Prostate gland (tissue), 2 donors: ENCODE measurements at places on chromosomes 7 and 10. TPM values are rescaled to one million over a fixed set of nuclear protein-coding genes. Genes with fewer than 3 reads are reported as not detected.

DNA sequence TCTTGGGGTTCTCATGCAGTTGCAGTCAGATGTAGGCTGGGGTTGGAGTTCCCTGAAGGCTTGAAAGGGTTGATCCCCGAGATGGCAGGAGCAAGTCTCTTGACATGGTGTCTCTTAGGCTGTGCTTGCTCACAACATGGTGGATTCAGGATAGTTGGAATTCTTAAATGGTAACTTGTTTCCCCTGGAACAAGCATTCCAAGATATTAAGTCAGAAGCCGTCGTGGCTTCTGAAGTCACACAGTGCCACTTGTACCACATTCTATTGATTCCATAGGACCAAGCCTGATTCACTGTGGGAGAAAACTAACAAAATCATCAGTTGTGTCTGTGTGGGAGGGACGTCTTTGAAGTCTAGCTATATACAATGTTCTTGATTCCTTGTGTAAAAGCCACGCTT lies 3.5 kb upstream of the SLC35B4 start:
- DNase-seq: no peak

DNA sequence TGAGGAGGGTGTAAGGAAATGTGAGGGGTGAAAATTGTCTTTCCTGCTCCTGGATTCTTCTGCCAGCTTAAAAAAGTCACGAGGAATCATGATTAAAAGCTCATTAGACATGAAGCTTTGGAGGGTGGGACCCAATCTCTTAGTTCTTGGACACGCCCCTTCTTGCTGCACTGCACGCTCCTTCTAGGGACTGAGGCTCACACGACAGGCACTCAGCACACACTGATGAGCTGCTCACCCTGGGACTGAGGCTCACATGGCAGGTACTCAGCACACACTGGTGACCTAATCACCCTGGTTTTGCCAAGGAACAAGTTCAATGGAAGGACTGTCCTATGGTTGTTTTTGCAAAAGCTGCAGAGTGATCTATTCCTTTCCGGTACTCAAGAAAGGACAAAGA lies 65.8 kb upstream of the ELMO1 start:
- no peak for DNase-seq

DNA sequence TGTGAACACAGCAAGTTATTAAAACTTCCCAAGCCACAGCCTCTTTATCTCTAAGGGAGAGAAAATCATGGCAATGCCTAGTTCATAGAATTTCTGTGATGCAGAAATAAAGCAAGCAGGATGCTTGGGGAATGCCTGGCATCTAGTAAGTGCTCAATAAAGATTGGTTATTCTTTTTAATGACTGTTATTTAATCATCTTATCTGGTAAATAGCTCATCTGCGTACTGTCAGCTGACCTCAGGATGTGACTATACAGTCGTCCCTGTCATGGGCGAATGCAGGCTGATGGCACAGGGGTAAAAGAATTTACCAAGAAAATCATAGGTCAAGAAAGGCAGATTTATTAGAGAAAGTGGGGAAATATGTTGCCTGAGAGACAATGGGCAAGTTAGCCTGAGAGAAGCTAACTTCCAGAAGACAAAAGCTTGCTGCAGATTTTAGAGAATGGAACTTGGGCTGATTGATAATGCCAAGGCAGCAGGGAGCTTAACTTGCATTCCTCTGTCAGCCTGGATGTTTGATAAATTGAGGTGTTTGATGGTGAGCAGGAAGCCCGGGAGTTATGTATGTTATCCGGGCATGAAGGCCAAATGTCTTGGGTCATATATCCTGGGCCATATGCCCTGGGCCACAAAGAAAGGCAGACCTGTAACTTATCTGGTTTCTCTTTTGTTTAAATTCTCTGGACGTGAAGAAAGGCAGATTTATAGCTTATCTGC lies 126.0 kb downstream of the KCNMA1 start:
- no peak for DNase-seq

DNA sequence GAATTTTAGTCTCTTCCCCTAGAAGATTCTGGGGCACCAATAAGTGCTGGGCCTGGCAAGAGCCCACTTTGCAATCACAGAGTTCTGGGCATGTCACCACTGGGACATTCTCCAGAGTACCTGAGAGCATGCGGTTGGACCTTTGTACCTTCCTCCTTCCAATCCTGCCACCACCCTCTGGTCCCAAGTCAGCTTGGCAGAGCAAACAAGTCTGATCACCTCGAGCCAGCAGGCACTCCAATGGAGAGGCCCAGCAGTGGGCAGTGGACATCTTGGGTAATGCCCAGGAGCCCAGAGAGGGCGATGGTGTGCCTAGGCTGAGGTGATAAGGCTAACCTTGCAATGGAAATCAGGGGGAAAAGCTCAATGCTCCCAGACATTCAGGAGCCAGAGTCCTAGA lies 43.4 kb downstream of the SH3PXD2A start:
- no peak for DNase-seq

DNA sequence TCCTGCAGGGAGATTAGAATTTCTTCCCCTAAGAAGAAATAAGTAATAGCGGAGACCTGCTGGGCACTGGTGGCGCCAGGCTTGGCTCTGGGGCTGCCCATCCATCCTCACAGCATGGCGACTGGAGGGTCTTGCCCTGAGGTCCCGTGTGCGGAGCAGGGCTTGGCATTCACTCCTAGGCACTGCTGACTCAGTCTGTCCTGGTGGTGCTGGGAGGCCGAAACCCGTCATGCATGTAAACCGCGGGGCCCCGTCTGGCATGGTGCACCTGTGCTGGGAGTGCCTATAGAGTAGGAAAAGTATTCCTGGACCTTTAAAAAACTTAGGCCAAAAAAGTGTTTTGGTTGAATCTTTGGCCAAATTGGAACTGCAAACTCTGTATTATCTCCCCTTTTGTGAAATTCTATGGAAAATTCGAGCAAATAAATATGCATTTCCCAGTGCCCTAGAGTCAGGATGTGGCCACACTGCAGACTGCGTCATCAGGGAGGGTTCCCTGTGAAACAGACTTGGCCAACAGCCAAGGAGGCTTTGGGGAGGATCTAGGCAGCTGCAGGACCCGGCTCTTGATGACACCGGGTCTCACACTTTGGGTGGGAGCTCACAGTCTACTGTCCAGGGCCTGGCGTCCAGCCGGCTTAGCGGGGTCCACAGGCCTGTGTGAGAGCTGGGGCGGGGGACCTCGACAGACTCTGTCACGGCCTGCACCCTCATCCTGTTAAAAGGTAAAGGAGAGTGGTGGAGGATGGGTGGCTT lies 122.3 kb downstream of the VIPR2 start:
- DNase-seq: no peak

- DNase-seq: no peak
Measured at GRCh38 chr10:72053690-72054089, 34.7 kb downstream of the SPOCK2 start.

DNA sequence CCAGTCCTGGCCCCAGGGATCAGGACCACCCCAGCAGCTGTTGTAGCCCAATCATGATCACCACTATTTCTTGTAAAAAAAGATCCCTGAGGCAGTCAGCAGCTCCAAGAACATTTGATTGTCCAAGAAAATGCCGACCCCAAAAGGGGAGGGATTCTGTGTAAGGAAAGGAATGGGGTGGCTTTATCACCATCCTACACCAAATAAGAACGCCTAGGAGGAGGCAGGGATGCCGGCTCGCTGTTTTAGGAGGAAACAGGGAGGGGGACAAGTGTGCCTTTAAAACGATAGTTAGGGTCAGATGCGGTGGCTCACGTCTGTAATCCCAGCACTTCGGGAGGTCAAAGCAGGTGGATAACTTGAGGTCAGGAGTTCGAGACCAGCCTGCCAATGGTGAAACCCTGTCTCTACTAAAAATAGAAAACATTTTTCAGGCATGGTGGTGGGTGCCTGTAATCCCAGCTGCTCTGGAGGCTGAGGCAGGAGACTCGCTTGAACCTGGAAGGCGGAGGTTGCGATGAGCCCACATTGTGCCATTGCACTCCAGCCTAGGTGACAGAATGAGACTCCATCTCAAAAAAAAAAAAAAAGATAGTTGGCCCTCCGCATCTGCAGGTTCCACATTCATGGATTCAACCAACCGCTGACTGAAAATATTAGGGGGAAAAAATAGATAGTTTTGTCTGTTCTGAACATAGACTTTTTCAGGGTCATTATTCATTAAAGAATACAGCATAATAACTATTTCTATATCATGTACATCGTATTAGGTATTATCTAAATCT lies 63.6 kb downstream of the PDIA4 start:
- DNase-seq: no peak

GRCh38 chr10:125134916-125135770 lies 25.2 kb downstream of the CTBP2 start:
- no peak for DNase-seq

DNA sequence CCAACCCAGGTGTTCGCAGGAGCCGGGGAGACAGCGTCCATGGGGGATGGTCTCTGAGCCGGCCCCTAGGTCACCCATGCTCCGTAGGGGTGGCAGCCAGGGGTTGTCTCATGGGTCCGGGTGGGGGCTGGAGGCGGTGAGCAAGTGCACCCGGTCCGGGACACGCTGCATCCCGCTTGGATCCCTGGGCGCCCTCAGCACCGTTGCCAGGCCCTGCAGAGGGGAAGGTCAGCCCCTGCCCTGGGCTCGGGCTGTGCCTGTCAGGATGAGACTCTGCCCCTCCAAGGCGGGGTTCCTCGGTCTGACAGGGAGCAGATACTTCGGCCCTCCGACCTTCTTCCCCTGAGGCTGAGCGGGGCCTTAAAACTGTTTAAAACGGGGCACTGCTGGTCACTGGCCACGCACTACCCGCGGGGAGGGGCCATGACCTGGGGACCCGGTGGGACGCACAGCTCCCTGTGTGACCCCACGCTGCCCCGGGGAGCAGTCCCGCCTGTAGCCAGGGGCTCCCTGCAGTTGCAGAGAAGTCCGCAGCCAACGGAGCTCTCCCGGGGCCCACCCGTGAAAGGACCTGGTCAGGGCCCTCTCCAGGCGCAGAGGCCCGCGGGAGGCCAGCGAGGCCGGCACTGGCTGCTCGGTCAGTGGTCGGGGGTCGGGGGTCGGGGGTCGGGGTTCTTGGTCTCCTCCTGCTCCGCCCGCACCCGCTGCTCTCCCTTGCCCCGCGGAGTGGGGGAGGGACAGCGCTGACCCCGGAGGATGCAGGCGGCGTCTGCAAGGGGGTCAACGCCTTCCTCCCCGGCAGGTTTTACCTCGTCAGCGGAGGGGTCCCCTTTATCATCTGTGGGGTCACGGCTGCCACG lies 33.4 kb upstream of the KNDC1 start:
- no peak for DNase-seq

GRCh38 chr7:33581236-33581635 lies 324.1 kb upstream of the BMPER start:
- peak; percentile 37 for DNase-seq

- no peak for DNase-seq
Measured at GRCh38 chr7:103592844-103593243, 146.8 kb upstream of the SLC26A5 start.

DNA sequence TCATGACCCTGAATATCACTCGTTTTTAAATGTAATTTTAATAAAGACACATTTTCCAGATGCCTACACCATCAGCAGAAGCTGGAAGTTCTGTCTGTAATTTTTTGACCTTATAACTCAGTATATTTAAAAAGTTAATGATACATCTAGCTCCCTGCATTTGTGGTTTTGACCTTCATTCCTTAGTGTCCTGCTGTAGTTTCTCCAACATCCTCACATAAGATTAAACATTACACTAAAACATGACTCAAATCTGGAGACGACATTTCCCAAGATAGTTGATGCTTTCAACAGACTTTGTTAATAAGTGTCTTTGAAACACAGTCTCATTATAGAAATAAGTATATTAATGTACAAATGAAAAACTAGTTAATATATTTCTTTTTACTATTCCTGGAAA lies 363.1 kb downstream of the POM121L12 start:
- no peak for DNase-seq

GRCh38 chr10:132886211-132887099 lies 55.9 kb downstream of the CFAP46 start:
- no peak for DNase-seq

- no peak for DNase-seq
Measured at GRCh38 chr7:96691702-96692101, 17.9 kb downstream of the SEM1 start.

- no peak for DNase-seq
Measured at GRCh38 chr7:50389961-50390360, 60.2 kb downstream of the FIGNL1 start.

- no peak for DNase-seq
Measured at GRCh38 chr7:1762238-1762945, 92.3 kb downstream of the ELFN1 start.

DNA sequence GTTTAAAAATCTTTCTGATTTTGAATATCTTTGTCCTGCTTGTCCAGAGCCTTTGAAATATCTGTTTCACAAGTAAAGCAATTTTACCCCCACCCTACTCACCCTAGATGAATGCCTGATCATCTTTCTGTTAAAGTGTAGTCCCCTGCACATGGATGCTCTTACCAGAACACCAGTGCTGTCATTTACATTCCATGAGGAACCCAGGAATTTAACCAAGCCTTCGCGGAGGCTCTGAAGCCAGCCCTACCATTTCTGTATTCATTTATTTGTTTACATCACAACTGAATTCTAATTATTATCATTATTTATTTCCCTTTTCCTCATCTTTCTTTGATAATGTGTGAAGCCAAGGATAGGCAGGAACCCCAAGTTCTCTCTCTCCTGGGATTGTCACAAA lies 167.8 kb upstream of the MYO3A start:
- no peak for DNase-seq

- DNase-seq: no peak
Measured at GRCh38 chr10:116707981-116708380, 34.4 kb downstream of the HSPA12A start.

DNA sequence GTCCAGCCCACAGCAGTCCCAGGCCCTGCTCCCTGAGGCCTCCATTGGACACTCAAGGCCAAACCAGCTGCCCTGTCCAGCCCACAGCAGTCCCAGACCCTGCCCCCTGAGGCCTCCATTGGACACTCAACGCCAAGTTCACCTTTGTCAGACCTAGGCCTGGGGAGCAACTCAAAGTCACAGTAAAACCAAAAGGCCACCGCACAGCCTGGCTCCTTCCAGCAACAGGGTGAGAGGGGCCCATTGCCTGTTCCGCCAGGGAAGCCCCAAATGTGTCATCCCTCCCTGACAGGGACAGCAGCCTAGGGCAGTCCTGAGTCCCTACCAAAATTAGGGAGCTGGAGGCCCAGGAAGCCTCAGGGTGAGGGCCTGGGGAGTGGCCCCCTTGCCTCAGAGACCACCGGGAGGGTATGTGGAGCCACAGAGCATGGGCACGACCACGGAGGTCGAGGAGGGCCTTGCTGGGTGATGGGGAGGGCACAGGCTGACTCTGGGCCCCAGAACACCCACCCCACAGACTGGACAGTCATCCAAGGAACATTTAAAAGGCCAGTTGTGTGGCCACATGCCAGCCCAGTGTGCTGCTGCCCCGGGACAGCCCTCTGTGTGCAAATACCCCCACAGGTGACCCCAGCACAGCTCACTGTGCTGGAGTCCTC lies 66.5 kb upstream of the PPP2R2D start:
- DNase-seq: no peak

DKK1 gene
- total RNA-seq: 10.2 TPM

SH2D4B gene
- 0.40 TPM for total RNA-seq

ZC3HAV1L gene
- 25.8 TPM for total RNA-seq

MYO1G gene
- 2.7 TPM for total RNA-seq

ANLN gene
- total RNA-seq: 13.6 TPM

STK32C gene
- 21.5 TPM for total RNA-seq

PPP1R9A gene
- 29.4 TPM for total RNA-seq

GRM3 gene
- not detected for total RNA-seq

MYOZ1 gene
- total RNA-seq: 3.3 TPM

HOXA4 gene
- 1.4 TPM for total RNA-seq
